ENCODE measurements at places on chromosomes 2 and 18. TPM values are rescaled to one million over a fixed set of nuclear protein-coding genes. Genes with fewer than 3 reads are reported as not detected.

DNA sequence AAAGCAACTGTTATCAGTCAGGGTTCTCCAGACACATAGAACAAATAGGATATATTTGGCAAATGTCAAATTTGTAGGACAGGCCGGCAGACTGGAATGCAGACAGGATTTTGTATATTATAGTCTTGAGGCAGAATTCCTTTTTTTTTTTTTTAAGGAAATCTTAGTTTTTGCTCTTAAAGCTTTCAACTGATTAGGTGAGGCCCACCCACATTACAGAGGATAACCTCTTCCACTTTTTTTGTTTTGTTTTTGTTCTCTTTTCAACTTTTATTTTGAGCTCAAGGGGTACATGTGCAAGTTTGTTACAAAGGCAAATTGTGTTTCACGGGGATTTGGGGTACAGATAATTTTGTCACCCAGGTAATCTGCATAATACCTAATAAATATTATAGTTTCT lies 350.2 kb upstream of the CHAC2 start:
- no peak for DNase-seq

GRCh38 chr18:58032233-58032632 lies 11.8 kb upstream of the NEDD4L start:
- DNase-seq, result no peak

CEP76 gene
- 2.1 TPM for total RNA-seq

PSMA8 gene
- not detected for total RNA-seq

- DNase-seq, result no peak
Observed at GRCh38 chr2:125874564-125874963, 781.4 kb upstream of the GYPC start.

- no peak for DNase-seq
Observed at GRCh38 chr18:62596145-62597005, 73.5 kb downstream of the ZCCHC2 start.

GRCh38 chr2:165957030-165957675 lies 3.6 kb upstream of the TTC21B start:
- DNase-seq, result peak; percentile 51

DNA sequence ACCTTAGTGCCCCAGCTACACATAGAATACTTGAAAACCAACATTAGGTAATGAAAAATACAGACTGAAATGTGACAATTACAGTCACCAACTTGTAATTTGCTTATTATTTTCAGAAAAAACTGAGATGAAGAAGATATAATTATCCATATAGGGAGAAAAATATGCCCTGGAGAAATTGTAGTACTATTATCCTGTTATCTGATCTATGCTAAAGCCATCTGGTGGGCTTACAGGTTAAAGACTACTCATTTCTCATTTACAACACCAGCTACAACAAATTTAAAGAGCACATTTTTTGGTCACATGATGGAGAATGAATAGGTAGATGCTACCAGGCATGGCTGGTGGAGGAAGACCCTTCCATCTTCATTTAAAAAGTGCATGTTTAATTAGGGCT lies 79.6 kb upstream of the NYAP2 start:
- no peak for DNase-seq

DNA sequence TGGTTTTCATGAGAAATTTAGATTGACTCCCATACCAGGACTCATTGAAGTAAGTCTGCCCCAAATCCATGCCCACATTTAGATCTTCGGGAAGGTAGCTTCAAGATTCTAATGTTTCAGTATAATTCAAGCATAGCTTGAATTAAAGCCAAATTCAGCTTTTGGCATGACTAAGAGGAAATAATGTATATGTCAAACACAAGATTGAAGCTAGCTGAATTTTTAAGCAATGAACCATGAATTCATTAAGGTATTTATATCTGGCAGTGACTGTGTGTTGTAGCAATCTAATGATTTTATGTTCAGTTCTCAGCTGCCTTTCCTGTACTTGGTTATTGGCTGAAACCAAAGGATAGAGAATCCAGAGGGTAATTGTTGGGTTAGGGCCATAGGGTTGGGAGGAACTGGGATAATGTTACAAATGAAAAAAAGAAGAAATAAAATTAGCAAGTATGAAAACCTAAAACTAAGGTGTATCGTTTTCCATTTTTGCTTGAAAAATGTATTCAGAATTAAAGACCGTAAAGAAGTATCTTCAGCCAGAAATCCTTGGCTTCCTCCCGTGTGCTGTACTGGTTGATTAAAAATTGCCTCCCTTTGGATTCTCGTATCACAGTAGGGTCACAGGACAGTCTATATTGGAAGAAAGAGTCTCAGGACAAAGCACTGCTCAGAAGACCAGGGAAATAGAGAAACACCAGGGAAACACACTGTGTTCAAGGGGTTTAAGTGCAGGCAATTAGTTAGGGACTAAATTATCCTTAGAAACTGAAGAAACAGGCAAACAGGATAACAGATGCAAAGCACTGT lies 119.0 kb upstream of the FN1 start:
- DNase-seq, result no peak
